ENCODE measurements at places on chromosomes 12 and 14.

- DNase-seq = no peak
These were observed 840.3 kb downstream of the GALC start for GRCh38 chr14:87152693-87153092.

DNA sequence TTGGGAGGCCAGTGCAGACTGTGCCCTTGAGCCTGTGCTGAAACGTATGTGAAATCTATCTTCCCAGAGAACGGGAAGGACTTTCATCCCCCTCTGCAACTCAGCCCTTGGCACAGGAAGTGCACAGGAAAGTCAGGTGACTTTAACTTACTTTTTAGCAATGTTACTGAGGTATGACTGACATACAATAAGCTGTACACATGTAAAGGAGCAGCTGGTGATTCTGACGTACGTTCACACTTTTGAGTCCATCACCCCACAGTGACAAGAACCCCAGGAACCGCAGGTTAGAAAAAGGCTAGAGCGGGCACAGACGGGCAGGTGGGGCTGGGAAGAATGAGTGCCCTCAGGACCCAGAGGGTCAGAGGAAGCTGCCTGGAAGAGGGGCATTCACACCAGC lies 48.0 kb downstream of the ARL6IP4 start:
- no peak for DNase-seq

DNA sequence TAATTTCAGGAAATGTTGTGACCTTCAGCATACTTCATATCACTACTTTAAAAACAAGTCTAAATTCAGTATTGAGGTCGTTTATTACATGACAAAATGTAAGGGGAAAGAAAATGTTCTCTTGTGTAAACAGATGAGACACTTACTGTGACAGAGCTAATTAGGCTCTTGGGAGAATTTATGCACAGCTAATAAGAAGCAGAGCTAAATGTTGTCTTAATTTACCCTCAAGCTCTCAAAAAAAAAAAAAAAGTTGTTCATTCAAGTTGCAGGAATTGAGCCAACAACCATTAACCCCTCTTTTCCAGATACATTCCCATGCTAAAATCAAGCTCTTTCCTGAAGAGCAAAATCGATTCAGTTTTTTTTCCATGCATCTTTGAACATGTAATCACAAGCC lies 1419.4 kb downstream of the FSCB start:
- no peak for DNase-seq

GRCh38 chr12:104063712-104064030 lies 660 bp upstream of the HCFC2 start:
- DNase-seq = no peak

DNA sequence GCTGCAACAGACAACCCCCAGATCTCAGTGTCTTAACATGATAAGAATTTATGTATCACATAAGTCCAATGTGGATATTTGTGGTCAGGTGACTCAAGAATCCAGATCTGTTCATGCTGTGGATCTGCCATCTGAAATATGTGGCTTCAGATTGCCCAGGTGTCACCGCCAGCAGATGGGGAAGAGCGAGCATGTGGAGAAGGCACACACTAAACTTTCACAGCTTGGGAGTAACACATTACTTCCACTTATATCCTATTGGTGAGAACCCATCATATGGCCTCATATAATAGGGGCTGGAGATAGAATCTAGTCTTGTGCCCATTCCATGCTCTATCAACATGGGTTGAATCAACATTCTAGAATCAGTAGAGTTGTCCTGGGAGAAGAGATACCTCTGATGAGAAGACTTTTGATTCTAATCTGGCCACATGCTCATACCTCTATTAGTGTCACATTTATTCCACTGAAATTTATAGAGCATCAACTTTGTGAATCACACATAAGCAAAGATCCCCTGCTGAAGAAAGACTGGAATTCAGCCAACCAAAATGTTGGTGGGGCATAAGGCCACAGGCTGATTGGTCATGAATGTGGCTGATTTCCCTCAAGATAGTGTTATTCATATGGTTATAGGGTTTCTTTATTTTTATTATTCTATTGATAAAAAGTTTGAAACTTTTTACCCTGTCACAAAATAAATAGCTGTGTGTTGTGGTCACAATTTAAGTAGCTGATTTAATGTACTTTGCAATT lies 6.0 kb upstream of the CALCOCO1 start:
- no peak for DNase-seq

DNA sequence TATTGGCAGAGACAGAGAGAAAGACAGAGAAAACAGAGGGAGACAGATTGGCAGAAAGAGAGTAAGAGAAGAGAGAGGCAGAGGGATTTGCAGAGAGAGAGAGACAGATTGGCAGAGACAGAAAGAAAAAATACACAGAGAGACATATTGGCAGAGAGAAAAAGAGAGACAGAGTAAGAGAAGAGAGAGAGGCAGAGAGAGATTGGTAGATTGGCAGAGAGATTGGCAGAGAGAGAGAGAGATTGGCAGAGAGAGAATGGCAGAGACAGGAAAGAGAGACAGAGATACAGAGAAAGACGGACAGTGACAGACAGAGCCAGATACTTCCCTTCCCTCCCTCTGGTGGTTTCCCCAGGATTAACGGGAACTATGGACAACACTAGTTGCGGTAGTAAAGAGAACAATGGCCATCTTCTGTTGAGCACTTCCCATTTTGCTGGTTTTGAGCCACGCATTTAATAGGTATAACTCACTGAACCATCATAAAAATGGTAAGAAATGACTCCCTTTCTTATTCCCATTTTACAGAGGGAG lies 2.6 kb upstream of the NOS1 start:
- no peak for DNase-seq

DNA sequence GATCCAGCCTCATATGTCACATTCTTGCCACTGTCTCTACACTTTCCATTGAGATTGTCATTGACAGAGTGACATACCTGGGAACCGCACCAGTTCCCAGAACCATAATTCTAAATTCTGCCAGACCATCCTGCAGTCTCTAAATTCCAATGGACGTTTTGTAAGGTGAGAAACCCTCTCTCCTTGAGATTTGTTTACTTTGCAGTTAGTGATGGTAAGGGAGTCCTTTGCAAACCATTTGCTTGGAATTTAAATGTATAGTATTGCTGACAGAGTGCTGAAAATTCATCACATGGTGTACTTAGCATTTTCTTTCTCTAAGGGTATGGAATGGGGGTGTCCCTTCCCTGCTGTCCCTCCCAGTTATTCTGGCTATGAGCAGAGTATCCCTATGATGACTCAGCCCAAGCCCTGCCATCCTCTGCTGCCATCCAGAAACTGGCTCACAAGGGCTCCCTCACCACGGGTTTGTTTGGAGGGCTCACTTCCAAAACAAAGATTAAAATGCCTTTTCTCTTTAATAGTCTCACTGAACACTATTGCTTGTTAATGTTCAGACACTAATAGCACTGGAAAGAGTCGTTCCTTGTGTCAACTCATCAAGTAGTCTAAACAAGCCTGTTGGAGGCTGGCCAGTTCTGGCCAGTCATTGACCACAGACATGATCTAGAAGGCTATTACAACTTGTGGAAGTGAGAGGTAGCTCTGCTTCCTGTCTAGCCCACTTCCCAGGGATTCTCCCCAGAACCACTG lies 129.0 kb upstream of the HMGA2 start:
- DNase-seq = no peak

- no peak for DNase-seq
These were observed 38.0 kb upstream of the RIN3 start for GRCh38 chr14:92475451-92476187.

- DNase-seq = no peak
These were observed 101.1 kb downstream of the DACT1 start for GRCh38 chr14:58738876-58739275.

- DNase-seq = no peak
These were observed 58.2 kb upstream of the PYGL start for GRCh38 chr14:51002406-51002999.

DNA sequence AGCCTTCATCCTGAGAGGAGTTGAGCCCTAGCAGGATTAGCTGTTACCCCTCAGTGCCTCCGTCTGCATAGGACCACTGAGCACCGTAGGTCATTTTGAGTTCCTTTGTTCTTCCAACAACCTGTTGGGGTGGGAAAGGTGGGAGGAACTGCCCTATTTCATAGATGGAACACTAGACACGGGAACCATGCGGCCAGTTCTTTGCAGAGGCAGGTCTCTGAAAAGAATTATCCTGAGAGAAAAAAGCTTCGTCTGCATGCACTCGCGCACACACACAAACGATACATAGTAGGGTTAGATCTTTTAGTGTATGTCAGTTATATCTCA lies 28.5 kb downstream of the TRAFD1 start:
- DNase-seq = no peak

- DNase-seq = no peak
These were observed 32.2 kb downstream of the RAB21 start for GRCh38 chr12:71786829-71787228.

DNA sequence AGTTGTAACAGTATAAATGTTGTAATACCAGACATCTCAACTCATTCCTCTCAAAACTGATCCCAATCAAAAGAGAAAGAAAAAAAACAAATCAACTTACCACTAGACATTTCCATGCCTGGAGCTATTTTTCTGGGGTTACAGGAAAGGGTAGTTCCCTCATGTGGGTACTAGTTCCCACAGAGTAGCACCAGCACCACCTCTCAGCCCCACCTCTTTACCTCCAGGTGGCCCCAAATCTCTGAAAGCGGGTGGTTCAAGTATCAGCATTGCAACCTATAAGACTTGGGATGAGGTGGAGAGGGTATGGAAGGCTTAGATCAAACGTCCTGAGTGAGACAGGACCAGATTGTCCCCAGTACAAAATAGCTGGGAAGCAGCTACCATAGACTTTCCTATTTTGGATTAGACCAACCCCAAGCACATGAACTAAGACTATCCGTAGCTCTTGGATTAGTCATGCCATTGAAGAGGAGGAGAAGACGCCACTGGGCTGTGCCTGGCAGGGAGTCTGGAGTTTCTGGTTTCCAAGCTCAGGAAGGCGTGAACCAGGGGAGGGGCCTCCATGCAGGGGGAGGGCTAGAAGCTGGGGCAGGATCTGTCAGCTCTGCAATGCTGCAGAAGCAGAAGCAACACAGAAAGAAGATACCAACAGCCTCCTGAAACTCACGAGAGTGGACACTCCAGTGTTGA lies at the start of gene SLC39A2:
Gene SLC39A2, plus strand, starts transcription at position 620 of the 693 bp plus-strand sequence. CDS start 154 bp downstream, outside the sequence.
- DNase-seq = no peak

DNA sequence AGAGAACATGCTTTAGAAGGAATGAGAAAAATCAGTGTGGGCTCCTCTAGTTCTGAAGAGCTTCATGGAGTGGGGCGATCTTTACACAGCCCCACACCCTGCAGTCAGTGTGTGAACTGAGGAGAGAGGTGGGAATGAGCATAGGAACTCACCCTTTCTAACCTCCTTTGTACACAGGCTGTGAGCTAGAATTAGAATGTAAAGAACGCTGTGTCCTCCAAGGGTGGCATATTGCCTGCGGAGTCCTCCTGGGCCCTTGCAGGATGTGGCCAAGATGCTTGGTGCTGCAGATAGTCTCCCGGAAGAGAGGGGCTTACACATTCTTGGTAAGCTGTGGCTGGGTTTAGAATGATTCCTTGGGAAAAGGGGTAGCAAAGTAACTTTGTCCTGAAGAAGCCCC lies 43.9 kb downstream of the NINJ2 start:
- no peak for DNase-seq

DNA sequence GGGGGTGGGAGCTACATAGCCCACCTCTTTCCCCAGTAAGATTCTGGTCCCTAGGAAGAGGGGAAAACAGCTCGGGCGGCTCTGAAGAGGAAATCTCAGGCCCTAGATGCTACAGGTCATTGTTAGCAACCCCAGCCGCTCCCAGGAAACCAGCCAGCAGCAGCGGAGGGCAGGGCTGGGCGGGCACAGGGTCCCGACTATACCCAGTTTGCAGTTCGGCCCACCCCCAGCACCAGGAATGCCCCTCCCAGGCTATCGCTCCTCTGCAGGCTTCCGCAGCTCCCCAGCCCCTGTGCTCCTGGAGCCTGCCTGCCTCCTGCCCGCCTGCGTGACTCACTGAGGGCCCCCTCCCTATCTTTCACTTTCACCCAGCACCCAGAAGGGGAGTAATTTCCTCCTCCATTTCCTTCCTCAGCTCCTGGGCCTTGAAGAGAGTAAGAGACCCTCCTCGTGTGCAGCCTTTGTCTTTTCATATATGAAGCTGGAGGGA lies 27.2 kb upstream of the PNMA1 start:
- no peak for DNase-seq

GRCh38 chr12:16788506-16789203 lies 182.7 kb upstream of the LMO3 start:
- no peak for DNase-seq

GRCh38 chr12:2680676-2681039 lies 114.1 kb upstream of the FKBP4 start:
- no peak for DNase-seq

DNA sequence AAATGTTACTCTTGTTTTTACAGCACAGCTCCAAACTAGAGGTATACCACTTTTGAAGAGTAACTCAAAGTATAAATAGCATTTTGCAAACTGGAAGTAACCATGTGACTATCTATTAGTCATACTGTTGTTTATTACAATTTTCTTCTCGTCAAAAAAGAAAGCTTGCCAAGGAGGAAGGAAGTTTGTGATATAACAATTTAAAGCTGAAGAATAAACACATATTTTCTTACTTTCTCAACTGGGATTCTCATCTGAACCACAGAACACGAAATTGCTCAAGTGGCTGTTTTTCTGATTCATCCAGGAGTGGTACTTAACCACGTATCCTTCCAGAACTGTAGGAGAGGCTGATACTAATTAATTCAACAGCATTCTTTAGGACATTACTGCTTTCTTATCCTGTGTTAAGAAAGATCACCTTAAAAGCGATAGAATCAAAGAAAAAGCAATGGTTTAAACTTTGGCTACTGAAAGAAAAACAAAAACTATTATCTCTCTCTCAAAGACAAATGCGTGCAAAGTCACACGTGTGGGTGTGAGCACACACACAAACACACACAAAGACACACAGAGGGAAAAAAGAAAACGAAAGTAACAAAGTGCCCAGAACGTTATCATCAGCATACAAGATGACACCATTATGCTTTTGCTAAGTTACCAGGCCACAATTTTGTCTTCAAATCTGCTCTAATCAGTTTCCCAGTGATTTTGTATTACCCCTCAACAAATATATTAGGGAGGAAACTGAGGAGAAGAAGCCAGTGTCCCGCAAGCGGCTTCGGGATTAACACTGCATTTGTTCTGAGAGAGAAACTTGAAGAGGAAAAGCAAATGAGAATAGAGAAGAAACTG lies at the start of gene CLEC2B:
Gene CLEC2B, minus strand, starts transcription at position 48 of the 855 bp plus-strand sequence.
- no peak for DNase-seq

DNA sequence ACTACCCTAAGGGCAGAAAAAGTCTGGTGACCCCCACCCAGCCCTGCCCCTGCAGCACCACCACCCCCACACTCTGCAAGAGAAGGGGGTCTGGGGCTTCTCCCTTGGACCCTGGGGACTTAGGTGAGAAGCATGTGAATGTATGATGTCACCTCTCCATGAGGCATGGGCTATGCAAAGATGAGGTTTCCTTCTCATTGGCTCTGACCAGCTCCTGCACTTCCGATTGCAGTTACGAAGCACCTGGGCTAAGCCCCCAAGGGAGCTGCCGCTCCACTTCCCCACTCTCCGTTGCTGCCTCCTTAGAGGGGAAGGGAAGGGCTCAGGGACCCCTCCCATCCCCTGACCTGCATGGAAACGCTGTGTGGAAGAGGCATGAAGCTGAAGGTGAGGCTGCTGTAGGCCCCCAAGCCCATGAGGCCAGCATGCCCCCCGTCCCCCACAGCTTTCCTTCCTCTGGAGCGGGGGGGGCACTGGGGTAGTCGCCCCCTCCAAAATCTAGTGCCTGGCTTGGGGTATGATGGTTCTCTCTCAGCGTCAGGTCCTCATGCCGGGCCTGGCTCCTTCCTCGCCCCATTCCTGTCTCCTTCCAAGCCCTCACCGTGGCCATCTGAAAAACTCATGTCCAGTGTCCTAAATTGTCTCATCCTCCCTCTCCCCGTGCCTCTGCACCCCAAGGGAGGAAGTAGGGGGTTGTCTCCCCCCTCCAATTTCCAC lies 5.5 kb upstream of the DDX23 start:
- DNase-seq = no peak

Measured in midbrain (tissue), 1 donor.